ENCODE measurements at places on chromosomes 7 and 10. TPM values are rescaled to one million over a fixed set of nuclear protein-coding genes. Genes with fewer than 3 reads are reported as not detected.

The APBB1IP gene
- 102 TPM for total RNA-seq

The ABCB4 gene
- total RNA-seq = 1.7 TPM

The FAM237B gene
- total RNA-seq = not detected

The CNNM2 gene
- total RNA-seq = 14.9 TPM

The STEAP4 gene
- not detected for total RNA-seq

The LIPK gene
- total RNA-seq = not detected

The STRIP2 gene
- total RNA-seq = 0.11 TPM

GRCh38 chr10:107058331-107058730 is 106.2 kb downstream of the SORCS1 start:
- H3K4me3 ChIP-seq = no peak overlapping the region
- DNase-seq = no peak
- H3K27ac ChIP-seq = no peak overlapping the region
- H3K36me3 ChIP-seq = no peaks in the 10 kb centered on the region

GRCh38 chr7:151873402-151873965 is 3.4 kb downstream of the PRKAG2 start:
- H3K4me3 ChIP-seq = no peak overlapping the region
- H3K27ac ChIP-seq = no peak overlapping the region
- H3K27me3 ChIP-seq = no peaks in the 10 kb centered on the region
- peaks cover 45% of the 10 kb centered on the region for H3K4me1 ChIP-seq
- H3K36me3 ChIP-seq = no peaks in the 10 kb centered on the region
- DNase-seq = no peak

GRCh38 chr7:50502947-50503346 is 52.8 kb upstream of the FIGNL1 start:
- DNase-seq = no peak
- peaks cover 4% of the 10 kb centered on the region for H3K27me3 ChIP-seq
- no peaks in the 10 kb centered on the region for H3K36me3 ChIP-seq
- no peak overlapping the region for H3K4me3 ChIP-seq
- no peak overlapping the region for H3K27ac ChIP-seq
- H3K4me1 ChIP-seq = peaks cover 6% of the 10 kb centered on the region

- peaks cover 4% of the 10 kb centered on the region for H3K27me3 ChIP-seq
- no peaks in the 10 kb centered on the region for H3K4me1 ChIP-seq
- no peak for DNase-seq
These were observed 51.1 kb upstream of the NANOS1 start for GRCh38 chr10:118978316-118978997.

DNA sequence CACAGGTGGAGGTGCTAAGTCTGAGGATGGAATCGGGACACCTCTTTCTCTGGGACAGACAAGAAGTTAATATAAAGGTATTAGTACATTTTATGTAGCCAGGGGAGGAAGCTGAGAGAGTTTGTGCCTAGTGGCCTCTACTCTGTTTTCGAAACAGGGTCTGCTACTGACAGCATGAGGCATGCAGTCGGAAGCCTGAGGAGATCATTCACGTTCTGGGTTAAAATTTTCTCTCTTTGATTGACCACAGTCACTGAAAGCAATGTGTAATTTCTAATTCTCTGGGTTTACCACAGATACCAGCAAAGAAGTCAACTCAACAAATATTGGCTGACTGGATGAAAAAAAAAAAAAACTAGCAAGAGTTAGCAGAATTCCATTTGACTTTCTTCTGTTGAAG is 53.3 kb upstream of the KCTD7 start:
- H3K27ac ChIP-seq = no peak overlapping the region
- DNase-seq = no peak
- peaks cover 3% of the 10 kb centered on the region for H3K36me3 ChIP-seq
- no peak overlapping the region for H3K4me3 ChIP-seq

DNA sequence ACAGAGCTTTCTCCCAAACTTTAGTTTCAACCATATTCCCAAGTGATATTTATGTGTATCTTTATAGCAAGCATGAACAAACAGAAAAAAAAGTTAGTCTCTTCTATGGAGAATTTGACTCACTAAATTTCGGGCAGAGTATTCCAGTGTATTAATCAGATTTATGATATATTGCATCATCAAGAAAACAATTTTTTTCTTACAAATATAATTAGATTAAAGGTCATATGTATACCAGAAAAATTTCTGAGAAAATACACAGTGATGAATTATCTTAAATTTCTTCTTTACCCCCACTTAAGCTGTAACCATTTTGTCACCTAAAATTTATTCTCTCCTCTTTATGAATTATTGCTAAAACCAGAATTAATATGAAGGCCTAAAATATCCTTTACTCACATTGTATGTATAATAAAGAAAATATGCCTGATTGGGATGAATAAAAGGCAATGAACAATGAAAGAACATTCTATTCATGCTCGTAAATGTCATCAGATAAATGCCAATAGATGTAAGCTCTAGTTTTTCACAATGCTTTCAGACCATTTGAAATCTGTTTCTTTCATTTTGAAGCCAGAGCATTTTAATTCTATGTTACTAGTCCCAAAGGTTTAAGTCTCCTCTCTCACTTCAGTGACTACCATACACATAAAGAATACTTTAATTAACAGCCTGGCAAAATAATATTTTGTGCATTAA is 192.1 kb downstream of the HGF start:
- H3K4me3 ChIP-seq = no peak overlapping the region
- no peaks in the 10 kb centered on the region for H3K4me1 ChIP-seq
- no peak overlapping the region for H3K27ac ChIP-seq

- DNase-seq = no peak
- no peaks in the 10 kb centered on the region for H3K36me3 ChIP-seq
- H3K27ac ChIP-seq = no peak overlapping the region
- peaks cover 19% of the 10 kb centered on the region for H3K4me1 ChIP-seq
- H3K4me3 ChIP-seq = no peak overlapping the region
These were observed 93.4 kb upstream of the TNRC18 start for GRCh38 chr7:5517057-5517456.

GRCh38 chr7:100393233-100393905 is 20.1 kb downstream of the PILRA start:
- H3K4me1 ChIP-seq = peaks cover 19% of the 10 kb centered on the region
- no peaks in the 10 kb centered on the region for H3K36me3 ChIP-seq
- no peak for DNase-seq
- no peak overlapping the region for H3K27ac ChIP-seq

- no peak for DNase-seq
- H3K36me3 ChIP-seq = no peaks in the 10 kb centered on the region
- no peak overlapping the region for H3K4me3 ChIP-seq
- H3K4me1 ChIP-seq = no peaks in the 10 kb centered on the region
- H3K27me3 ChIP-seq = no peaks in the 10 kb centered on the region
These were observed 295.9 kb upstream of the PHF14 start for GRCh38 chr7:10677668-10678232.

DNA sequence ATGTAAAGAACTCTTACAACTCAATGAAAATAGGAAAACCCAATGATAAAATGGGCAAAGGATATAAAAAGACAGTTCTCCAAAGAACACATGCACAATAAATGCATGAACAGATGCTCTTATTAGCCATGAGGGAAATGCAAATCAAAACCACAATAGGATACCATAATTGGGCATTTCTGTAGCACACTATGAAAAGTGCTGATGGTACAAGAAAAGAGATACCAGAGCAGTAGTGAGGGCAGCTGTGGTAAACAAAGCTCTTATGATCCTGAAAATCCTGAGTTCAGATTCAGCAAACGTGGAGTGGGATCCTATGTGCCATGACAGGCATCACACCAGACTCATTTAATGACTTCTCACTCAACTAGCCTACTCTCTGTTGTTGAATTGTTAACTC is 96.7 kb upstream of the SLC25A13 start:
- H3K27ac ChIP-seq = no peak overlapping the region
- H3K4me1 ChIP-seq = no peaks in the 10 kb centered on the region
- no peak for DNase-seq
- H3K4me3 ChIP-seq = no peak overlapping the region
- H3K36me3 ChIP-seq = no peaks in the 10 kb centered on the region
